ENCODE measurements at places on chromosomes 7 and 10.

- DNase-seq = no peak
Measured at GRCh38 chr10:72316386-72316700, 38.4 kb downstream of the DNAJB12 start.

DNA sequence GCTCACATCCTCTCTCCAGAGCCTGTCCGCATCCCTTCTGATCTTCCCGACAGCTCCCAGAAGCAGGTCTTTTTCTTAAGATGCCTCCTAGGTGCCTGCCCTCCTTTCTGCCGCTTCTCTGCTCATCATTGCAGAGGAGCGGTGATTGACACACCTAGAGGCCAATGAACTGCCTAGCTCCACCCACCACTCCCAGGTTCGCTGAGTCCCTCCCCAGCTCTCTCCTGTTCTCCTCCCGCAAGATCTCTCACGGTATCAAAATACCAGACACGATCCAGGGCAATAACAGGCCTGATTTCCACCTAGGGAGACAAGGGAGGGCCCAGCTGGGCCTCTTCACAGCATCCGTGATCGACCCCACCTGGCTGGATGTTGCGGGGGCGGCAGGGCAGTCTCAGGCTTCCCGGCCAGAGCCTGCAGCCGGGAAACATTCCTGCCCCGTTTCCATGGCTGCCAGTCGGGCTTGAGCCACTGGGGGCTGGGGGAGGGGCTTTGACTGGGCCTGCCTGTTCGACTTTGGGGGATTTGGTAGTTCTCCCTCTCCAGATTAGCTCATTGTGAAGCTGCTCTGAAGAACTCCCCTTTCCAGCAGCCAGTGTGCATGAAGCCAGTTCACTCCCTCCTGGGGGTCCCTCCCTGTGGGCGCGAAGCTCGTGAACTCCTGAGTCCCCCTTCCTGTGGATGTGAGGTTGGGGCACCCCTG lies 373.5 kb downstream of the RPS24 start:
- peak; percentile 35 for DNase-seq

DNA sequence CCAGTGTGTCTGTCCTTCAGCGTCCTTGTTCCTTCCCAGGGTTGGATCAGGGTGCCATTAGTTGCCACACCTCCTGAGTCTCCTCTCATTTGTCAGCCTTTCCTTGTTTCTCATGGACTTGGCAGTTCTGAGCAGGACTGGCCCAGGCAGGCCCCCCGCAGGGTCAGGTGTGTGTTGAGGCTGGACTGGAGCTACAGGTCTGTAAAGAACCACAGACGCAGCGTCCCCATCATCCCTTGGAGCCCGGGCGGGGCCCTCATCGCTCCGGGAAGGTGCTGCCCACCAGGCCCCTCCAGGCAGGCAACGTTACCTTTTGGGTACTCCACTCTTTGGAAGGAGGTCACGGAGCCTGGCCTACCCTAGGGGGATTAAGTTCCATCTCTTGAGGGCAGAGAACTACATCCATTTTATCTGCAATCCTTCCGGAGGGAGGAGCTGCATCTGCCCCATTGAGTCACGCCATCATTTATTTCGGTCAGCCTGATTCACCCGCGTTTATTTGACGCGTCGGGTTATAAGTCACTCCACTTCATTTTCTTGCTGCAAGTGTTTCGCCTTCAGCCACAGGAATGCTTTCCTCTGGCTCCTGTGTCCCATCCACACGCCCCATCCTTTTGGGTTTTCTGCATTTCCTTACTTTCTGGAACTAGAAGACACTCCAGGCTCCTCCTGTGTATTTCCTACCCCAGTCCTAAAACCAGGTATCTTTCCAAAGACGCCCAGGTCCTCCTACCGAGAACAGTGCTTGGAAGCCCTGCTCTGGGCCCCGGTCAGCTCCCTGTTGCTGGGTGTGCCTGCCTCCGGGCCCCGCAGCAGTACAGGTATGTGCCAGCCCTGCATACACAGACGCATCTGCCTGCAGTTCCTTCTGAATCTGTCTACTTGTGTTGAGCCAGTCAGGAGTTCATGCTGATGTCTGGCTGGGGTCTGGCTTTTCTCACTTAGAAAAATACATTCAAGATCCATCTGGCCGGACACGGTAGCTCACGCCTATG lies 141.9 kb downstream of the MAD1L1 start:
- no peak for DNase-seq

GRCh38 chr10:11330383-11331045 lies 280.9 kb downstream of the USP6NL start:
- DNase-seq = no peak

GRCh38 chr7:156017431-156017830 lies 205.2 kb upstream of the SHH start:
- DNase-seq = no peak

DNA sequence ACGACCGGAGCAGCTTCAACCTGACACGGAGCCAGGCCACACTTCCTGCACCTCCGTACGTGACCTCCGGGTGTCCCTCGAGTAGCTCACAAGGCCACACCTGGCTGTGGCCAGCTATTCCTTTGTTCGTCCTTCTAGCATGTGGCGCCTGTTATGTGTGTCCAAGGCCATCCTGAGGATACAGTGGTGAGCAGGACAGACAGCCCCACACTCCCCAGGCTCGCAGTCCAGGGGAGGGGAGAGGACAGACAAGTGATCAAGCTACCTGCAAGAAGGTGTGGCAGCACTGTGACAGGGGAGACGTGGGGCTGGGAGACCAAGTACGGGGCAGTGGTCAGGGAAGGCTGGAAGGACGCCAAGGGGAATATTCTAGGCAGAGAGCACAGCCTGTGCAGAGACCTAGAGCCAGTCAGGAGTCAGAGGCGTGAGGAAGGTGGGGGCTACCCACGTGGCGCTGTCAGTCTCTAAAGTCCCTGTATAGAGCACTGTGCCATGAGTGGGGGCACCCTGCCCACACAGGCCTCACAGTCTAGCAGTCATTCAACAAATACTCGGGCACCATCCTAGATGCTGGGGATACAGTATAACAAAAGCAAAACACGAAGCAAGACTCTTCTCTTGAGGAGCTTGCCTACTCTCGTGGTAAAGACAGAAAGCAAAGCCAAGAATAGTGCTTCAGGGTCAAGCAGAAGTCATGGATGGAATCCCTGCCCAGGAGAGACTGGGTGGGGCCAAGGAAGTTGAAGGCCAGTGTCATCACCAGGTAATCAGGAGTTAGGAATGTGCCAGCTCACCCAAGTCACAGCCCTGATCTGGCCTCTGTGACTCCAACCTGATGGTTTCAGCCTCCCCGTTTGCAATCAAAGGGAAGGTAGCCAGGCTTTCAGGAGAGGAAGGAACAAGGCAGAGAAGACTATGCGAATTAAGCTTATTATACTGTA lies 58.6 kb downstream of the PROSER2 start:
- DNase-seq = no peak

DNA sequence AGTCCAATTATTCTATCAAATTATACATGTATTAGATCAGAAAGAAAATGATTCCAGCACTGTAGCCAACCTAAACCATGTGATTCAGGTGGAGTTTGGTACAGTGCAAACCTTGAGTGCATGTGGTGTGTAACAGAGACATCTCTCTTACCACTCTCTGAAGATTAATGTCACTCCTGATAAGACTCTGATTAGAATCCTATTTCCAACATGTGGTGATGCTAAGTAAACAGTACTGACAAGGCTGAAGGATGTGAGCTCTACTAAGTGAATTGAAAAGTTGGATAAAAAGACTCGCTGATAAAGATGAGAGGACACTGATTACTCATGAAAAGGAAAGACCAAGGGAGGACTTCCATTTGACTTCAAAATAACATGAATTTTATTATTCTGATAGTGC lies 232.0 kb downstream of the SDK1 start:
- DNase-seq = no peak

DNA sequence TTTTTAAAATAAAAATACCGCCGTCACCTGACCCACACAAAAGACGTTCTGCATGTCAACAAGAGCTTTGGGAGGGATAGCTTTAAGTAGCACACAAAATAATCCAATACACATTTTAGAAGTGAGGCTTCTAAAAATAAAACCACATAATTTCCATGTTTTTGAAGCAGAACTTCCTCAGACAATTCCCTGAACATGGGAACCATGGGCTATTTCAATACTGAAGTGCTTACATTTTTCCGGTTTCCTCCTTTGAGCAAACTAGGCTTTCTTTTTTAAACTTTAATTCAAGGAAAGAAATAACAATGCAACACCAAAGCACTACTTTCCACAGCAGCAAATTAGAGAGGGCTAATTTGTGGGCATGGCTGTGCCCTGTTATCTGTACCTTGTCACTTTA lies 59.9 kb downstream of the ELMO1 start:
- DNase-seq = no peak

- no peak for DNase-seq
Measured at GRCh38 chr10:110113670-110114337, 93.6 kb upstream of the MXI1 start.

GRCh38 chr7:148838905-148839304 lies 45.2 kb downstream of the EZH2 start:
- DNase-seq = peak; percentile 59
